Activated CD4-positive, alpha-beta T cell treated with anti-CD3 and anti-CD28 coated beads, Interleukin-2, amount 50 U/mL, for 1 hour (primary cell): ENCODE measurements at places on chromosomes 3 and 15.

DNA sequence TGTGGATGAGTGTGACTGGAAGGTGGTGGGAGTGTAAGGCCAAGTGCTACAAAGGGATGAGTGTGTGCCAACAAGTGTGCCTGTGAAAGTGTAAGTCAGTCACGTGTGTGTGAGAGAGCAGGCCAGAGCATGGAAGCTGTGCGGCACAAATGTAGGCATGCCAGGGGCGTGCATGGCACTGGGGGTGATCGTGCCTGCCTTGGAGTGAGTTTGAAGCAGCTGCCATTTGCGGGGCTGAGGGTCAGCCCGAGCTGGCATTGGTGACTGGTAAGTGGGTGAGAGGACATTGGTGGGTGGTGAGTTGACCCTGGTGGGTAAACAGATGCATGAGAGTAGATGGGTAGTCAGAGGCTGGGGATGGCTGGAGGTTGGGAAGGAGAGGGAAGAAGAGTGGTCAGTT, 24.5 kb downstream of the CD276 start:
- no peak for DNase-seq

- no peak for DNase-seq
Measured at GRCh38 chr3:107432646-107433045, 55.4 kb downstream of the CCDC54 start.

- no peak for DNase-seq
Measured at GRCh38 chr3:106068795-106069194, 200.0 kb upstream of the CBLB start.

DNA sequence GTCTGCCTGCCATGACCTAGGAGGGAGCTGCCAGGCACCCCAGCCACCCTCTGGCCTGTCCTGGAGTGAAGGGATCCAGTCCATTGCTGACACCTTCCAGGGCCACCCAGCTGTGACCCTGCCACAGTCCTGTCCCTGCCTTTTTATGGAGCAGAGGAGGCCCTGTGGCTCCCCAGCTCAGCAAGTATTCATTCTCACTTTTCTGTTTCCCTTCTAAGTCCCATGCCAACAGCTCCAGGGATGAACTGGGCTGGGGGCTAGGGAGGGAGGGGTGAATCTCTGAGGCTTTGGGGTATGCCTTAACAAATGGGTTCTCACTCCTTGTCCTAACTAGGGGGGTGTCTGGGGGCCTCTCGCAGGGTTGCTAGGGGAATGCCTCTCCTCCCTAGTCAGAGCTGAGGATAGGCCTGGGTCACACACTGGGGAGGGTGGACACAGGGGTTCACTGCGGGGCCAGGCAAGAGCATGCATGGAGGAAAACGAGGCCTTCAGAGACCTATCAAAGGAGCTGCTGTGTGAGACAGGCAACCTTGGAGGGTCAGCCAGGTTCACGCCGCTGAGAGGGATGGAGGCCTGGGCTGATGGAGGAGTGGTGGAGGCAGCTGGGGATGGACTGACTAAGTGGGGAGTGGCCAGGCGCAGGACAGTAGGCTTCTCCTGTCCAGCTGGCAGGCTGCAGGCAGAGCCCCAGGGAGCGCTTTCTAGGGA, 31.8 kb downstream of the EPHB3 start:
- no peak for DNase-seq

GRCh38 chr3:180417241-180417640, 184.7 kb upstream of the TTC14 start:
- DNase-seq, result no peak

DNA sequence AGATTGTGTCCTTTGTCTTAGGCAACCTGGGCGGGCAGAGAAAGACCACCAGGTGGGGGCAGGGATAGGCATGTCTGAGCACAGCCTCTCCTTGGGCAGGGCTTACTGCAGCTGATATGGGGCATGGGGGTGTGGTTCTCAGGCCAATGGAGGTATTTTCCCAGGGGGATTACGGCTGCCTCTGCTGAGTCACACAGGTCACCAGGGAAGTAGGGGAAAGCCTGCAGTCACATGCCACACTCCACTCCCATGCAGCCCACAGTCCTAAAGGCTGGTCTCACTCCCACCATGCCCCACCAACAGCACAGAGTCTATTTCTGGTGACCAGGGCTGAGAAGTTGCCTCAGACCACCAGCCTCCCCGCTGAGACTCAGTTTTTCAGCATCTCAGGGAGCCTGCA, 466.4 kb downstream of the DIPK2A start:
- DNase-seq, result no peak

GRCh38 chr3:78820542-78820941, 947.3 kb downstream of the ROBO1 start:
- DNase-seq, result no peak

- no peak for DNase-seq
Measured at GRCh38 chr15:92947071-92947730, 47.1 kb downstream of the CHD2 start.

DNA sequence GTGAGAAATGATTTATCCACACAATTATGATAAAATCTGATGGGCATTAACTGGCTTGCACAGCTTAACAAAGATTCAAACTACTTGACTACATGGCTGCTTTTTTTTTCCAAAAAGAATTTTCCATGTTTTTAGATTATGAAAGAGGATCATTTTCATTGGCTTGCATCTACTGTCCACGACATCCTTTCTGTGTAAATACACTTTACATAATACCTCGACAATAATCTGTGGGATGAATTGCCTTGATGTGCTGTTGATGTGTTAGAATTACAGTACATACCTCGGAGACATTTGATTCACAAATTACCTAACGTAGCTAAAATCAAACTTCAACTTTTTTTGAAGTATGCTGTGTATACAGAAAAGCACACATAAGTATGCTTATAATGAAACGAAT, 104.4 kb downstream of the PPP2R3A start:
- DNase-seq, result no peak

DNA sequence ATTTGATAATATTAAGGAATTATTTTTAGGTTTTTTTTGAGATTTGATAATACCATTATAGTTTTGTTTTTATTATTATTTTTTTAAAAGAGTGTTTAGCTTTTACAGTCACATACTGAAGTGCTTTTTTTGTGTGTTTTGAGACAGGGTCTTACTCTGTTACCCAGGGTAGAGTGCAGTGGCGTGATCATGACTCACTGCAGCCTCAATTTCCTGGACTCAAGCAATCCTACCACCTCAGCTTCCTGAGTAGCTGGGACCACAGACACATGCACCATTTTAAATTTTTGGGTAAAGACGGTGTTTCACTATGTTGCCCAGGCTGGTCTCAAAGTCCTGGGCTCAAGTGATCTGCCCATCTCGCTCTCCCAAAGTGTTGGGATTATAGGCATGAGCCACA, 73.0 kb downstream of the SUMF1 start:
- DNase-seq, result no peak

- no peak for DNase-seq
Measured at GRCh38 chr3:43017004-43017403, 37.9 kb downstream of the GASK1A start.

DNA sequence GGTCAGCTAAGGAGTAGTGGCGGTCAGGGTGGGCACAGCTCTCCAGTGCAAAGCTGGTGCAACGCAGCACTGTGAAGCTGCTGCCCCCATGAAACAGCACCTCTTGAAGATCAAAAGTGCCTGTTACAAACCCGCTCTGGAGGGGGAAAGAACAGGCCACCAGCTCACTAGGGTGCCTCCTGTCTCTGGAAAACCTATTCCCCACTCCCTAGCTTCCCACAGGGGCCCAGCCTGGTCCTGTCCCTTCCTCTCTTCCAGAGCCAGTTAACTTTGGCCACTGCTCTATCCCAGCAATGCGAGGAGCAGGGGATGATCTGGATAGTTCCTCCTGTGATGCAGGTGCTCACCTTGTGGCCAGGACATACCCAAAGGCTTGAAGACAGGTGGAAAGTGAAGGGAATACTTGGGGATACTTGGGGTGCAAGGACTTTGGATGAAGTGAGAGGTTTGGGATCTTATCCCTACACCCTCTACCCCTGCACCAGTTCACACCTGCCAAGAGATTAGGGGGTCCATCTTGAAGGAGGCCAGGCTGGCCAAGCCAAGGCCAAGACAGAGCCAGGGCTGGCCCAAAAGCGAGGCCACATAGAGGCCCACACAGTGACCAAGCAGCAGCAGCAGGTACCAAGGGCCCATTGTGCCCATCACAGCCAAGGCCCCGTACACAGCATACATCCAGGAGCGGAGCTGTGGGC, 4.2 kb downstream of the HHATL start:
- no peak for DNase-seq

DNA sequence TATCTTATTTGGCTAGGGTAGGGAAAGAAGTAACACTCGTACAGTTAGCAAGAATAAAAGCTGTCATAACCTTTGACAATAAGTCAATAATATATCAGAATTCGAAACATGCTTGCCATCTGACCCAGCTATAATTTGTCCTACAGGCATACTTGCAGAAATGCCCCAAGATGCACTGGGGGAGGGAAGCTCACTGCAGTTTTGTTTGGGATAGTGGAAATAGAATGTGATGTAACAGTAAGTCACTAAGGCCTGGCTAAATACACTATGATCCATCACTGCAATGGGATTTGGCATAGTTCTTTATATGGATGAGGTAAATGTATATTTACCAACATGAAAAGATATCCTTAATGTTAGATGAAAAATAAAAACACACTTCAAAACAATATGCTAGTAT, 25.5 kb upstream of the TMOD3 start:
- DNase-seq, result no peak

DNA sequence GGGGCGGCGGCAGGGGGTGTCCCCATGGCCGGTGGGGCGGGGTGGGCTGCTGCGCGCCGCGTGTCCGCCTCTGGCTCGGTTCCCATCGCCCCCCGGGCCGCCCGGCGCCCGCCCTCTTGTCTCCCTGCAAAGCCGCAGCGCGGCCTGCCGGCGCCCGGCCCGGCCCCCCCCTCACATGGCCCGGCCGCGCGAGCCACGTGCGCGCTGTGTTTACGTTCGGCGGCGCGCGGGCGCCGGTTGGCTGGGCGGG, 502 bp downstream of the NR1D2 start:
- DNase-seq, result no peak

- DNase-seq, result no peak
Measured at GRCh38 chr3:82132210-82133069, 371.0 kb upstream of the GBE1 start.

DNA sequence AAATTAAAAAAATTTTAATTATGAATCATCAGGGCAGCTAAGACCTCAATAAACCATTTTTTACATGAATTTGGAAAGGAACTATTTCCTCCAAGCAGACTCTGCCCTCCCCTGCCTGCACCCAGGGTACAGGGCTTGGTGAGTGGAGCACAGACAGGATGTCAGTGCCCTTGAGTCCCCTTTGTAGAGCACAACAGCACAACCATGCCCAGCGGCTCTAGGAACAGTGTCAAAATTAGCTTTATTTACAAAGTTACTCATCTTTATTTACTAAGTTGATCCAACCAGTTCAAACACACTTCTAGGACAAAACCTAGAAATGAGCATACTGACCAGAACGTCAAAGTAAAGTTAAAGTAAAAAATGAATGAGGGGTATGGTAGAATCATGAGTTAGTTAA, 90.6 kb upstream of the TSC22D2 start:
- no peak for DNase-seq

DNA sequence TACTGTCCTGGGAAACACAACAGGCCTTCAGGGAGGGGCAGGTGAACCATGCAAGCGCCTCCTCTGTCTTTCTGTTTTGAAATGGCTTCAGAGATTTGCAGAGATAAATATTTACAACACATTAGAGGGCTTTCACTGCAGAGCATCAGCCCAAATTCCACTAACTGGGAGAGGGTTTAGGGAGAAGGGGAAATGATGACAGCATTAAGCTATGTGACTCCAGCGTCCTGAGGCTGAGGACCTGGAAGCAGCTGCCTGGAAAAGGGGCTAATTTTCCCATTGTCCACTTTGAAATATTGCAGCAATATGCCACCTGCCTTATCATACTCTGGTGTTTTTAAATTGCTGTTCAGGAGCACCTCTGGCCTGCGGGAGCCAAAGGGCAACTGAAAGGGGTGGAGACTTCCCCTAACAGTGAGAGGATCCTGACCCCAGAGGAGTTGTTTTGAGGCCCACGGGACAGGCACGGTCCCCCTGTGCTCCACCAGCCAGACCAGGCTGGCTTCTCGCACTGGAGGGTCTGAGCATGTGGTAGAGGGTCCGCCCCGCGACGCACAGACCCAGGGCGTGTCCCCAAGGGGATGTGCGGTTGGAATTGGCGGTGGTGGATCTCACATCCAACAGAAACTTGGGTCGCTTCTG, 110.6 kb downstream of the XXYLT1 start:
- DNase-seq, result no peak

GRCh38 chr3:176074096-176074495, 1123.2 kb downstream of the TBL1XR1 start:
- no peak for DNase-seq

- no peak for DNase-seq
Measured at GRCh38 chr3:45955017-45955647, 11.9 kb downstream of the CXCR6 start.

GRCh38 chr15:27495963-27496459, 525.0 kb downstream of the GABRG3 start:
- DNase-seq, result no peak

GRCh38 chr3:191235331-191236314, 36.6 kb downstream of the OSTN start:
- no peak for DNase-seq

GRCh38 chr3:9198899-9199335, 50.5 kb downstream of the SRGAP3 start:
- DNase-seq, result no peak

- no peak for DNase-seq
Measured at GRCh38 chr3:171283183-171283847, 176.9 kb downstream of the TNIK start.

- DNase-seq, result no peak
Measured at GRCh38 chr3:55554634-55555425, 67.7 kb upstream of the WNT5A start.

GRCh38 chr3:180704532-180704931, 25.2 kb upstream of the CCDC39 start:
- no peak for DNase-seq

- no peak for DNase-seq
Measured at GRCh38 chr3:37762698-37763097, 99.0 kb upstream of the CTDSPL start.

DNA sequence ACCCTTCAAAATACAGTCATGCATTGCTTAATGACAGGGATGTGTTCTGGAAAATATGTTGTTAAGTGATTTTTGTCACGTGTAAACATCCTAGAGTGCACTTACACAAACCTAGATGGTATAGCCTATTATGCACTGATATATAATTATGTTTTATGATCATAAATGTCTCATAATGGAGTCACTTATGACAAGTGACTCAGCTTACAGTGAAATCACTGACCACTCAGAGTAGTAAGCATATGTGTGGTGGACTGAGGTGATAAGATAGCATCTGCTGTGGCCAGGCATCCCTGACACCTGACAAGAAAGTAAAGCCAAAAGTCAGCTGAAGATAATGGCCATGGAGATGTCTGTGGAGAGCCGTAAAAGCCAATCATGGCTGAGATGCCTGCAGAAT, 5.4 kb downstream of the ACAD11 start:
- no peak for DNase-seq
